SK-N-SH (cell line): ENCODE measurements at places on chromosomes 12 and 14.

GRCh38 chr12:92363295-92364146 is 217.9 kb upstream of the BTG1 start:
- H3K4me1 ChIP-seq, result peaks cover 19% of the 10 kb centered on the region
- no peaks in the 10 kb centered on the region for H3K27me3 ChIP-seq
- DNase-seq, result peak; percentile 29
- H3K4me3 ChIP-seq, result no peak overlapping the region
- no peaks in the 10 kb centered on the region for H3K36me3 ChIP-seq

- peak overlapping the region; percentile 77 for H3K4me3 ChIP-seq
- H3K27ac ChIP-seq, result peak overlapping the region; percentile 82; the same call in 1 of the 2 replicates
- H3K36me3 ChIP-seq, result peaks cover 3% of the 10 kb centered on the region; the same call in 1 of the 2 replicates
- H3K27me3 ChIP-seq, result no peaks in the 10 kb centered on the region
- peaks cover 8% of the 10 kb centered on the region for H3K4me1 ChIP-seq
Measured at GRCh38 chr12:68612202-68612601, 1.5 kb downstream of the RAP1B start.

- H3K4me1 ChIP-seq, result no peaks in the 10 kb centered on the region
- no peak overlapping the region for H3K4me3 ChIP-seq
- no peaks in the 10 kb centered on the region for H3K36me3 ChIP-seq
- DNase-seq, result no peak
- H3K27me3 ChIP-seq, result no peaks in the 10 kb centered on the region
- no peak overlapping the region for H3K27ac ChIP-seq
Measured at GRCh38 chr12:131041216-131041967, 87.7 kb downstream of the ADGRD1 start.

DNA sequence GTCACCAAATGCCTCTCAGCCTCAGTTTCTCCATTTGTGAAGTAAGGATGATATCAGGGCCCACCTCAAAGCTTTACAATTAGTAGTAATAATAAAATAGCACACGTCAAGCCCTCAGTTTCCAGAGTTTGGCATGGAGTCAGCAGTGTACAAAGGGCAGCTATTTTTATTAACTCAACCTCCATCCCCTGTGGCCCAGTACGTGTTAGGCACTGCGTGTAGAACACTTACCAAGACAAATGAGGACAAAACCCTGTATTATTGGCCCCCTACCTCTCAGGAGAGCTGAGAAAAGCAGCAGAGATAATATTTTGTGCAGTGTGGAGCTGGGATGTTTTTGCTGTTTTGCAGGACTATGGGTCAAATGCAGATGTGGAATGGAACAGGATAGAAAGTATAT is 280.8 kb downstream of the C12orf75 start:
- H3K27me3 ChIP-seq, result no peaks in the 10 kb centered on the region
- no peak for DNase-seq
- H3K4me1 ChIP-seq, result no peaks in the 10 kb centered on the region
- no peak overlapping the region for H3K27ac ChIP-seq

- H3K27ac ChIP-seq, result peak overlapping the region; percentile 97
- no peaks in the 10 kb centered on the region for H3K4me1 ChIP-seq
- no peak overlapping the region for H3K4me3 ChIP-seq
- no peak for DNase-seq
Measured at GRCh38 chr14:70180718-70181117, 8.0 kb downstream of the SLC8A3 start.

GRCh38 chr12:740921-741320 is 11.5 kb upstream of the WNK1 start:
- H3K4me3 ChIP-seq, result no peak overlapping the region
- H3K27ac ChIP-seq, result no peak overlapping the region
- no peaks in the 10 kb centered on the region for H3K27me3 ChIP-seq
- no peak for DNase-seq
- H3K4me1 ChIP-seq, result no peaks in the 10 kb centered on the region

DNA sequence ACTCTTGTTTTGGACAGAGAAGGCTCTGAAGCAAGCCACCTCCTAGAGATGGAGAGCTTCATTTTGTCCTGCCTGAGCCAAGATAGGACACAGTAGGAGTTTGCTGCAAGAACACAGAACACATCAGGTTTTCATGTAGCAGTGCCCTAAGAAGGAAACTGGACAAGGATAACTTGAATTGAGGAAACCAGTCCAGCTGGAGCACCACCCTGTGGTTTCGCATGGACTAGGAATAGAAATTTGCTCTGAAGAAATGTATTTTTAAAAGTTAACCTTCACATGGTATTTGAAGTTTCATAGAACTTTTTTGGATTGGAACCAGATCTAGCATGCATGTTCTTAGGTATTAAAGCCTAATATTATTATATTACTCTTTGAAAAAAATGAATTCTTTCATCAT is 68.8 kb downstream of the RERG start:
- no peaks in the 10 kb centered on the region for H3K4me1 ChIP-seq
- no peak overlapping the region for H3K27ac ChIP-seq
- H3K36me3 ChIP-seq, result no peaks in the 10 kb centered on the region
- H3K27me3 ChIP-seq, result peaks cover 5% of the 10 kb centered on the region
- no peak overlapping the region for H3K4me3 ChIP-seq

GRCh38 chr14:93926873-93927799 is at the start of gene FAM181A:
Gene FAM181A, plus strand, starts transcription at chr14:93927344. Its CDS starts 942 bp downstream, at chr14:93928286.
- H3K27me3 ChIP-seq, result no peaks in the 10 kb centered on the region
- no peaks in the 10 kb centered on the region for H3K4me1 ChIP-seq
- no peak for DNase-seq
- no peaks in the 10 kb centered on the region for H3K36me3 ChIP-seq
- no peak within 1 kb of the TSS for H3K4me3 ChIP-seq

DNA sequence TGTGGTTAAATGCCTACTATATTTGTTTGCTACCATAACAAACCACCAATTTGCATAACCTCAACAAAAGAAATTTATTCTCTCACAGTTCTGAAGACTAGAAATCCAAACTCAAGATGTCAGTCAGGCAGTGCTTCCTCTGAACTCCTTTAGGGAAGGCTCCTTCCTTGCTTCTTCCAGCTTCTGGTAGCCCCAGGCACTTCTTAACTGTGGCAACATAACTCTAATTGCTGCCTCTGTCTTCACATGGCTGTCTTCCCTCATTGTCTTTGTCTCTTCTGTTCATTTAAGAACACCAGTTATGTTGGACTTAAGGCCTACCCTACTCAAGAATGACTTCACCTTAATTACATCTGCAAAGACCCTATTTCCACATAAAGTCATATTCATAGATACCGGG is 206.9 kb downstream of the SYT1 start:
- H3K4me3 ChIP-seq, result no peak overlapping the region
- H3K27me3 ChIP-seq, result no peaks in the 10 kb centered on the region
- H3K4me1 ChIP-seq, result no peaks in the 10 kb centered on the region
- no peak for DNase-seq

DNA sequence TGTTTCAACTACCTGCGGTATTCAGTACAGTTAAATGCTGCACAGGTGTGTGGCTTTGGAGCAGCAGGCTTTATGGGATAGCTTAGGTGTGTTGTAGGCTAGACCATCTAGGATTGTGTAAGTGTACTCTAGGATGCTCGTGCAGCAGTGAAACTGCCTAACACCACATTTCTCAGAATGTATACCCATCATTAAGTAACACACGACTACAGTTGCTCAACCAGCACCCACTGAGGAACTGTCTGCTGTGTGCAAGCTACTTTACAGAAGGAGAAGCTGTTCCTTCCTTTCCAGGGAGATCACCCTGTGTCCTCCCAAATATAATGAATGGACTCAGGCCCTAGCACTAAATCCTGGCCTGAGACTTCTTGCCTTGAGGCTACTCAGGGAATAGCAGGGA is 94.8 kb downstream of the SLC24A4 start:
- no peaks in the 10 kb centered on the region for H3K4me1 ChIP-seq
- H3K4me3 ChIP-seq, result no peak overlapping the region
- peaks cover 27% of the 10 kb centered on the region; the same call in 1 of the 2 replicates for H3K27me3 ChIP-seq
- H3K36me3 ChIP-seq, result no peaks in the 10 kb centered on the region
- no peak overlapping the region for H3K27ac ChIP-seq
- DNase-seq, result no peak

DNA sequence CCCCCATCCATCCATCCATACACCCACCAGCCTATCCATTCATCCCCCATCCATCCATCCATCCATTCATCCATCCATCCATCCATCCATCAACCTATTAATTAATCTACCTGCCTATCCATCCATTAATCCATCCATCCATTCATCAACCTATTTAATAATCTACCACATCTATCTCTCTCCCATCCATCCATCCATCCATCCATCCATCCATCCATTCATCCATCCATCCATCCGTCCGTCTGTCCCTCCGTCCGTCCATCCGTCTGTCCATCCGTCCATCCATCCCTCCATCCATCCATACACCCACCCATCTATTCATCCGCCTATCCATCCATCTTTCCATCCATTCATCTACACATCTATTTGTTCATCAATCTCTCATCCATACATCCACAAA is 205.3 kb downstream of the VRK1 start:
- H3K4me1 ChIP-seq, result no peaks in the 10 kb centered on the region
- no peak overlapping the region for H3K27ac ChIP-seq
- no peak overlapping the region for H3K4me3 ChIP-seq

DNA sequence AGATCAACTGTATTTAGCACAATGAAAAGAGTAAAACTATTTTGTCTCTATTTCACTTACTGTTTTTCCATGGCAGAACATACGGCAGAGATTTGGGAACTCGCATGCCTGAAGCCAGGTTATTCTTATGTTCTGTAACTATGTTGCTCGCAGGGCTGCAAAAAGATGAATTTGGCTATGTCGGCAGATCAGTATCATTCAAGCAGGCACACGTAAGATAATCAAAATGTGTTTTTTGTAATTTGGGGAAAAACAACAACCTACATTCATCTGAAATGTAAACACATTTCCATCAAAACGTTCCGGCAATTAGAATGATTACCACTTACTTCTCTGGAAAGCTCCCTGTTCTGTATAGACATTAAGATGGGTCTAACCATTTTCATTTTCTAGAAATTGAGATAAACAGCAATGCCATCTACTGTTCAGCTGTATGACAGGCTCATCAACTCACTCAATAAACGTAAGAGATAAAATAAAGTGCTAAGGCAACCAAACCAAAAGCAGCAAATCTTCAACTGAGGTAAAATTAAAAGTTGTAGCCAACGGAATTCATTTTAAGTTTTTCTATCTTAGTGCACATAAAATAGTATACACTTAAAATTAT is 13.0 kb downstream of the GTSF1 start:
- no peak overlapping the region for H3K27ac ChIP-seq
- no peak overlapping the region for H3K4me3 ChIP-seq
- H3K4me1 ChIP-seq, result no peaks in the 10 kb centered on the region
- no peaks in the 10 kb centered on the region; the same call in 1 of the 2 replicates for H3K27me3 ChIP-seq
- H3K36me3 ChIP-seq, result no peaks in the 10 kb centered on the region
- no peak for DNase-seq
